Cardiac septum (tissue), 1 donor: ENCODE measurements at places on chromosomes 3 and 15.

DNA sequence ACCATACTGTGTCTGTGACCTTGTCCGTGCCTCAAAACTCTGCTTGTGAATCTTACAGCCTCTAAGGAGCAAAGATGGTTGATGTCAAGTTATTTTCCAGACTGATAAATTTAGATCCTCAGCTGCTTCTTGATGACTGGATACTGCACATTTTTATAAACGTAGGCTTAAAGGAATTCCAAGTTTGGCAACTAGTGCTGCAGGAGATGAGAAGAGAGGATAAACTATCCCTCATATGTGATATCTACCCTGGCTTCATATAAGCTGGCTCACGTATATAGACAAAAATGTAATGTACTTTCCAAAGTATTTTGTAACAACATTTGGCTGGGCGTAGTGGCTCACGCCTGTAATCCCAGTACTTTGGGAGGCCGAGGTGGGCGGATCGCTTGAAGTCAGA, 89.6 kb downstream of the GMPS start:
- no peak for DNase-seq

DNA sequence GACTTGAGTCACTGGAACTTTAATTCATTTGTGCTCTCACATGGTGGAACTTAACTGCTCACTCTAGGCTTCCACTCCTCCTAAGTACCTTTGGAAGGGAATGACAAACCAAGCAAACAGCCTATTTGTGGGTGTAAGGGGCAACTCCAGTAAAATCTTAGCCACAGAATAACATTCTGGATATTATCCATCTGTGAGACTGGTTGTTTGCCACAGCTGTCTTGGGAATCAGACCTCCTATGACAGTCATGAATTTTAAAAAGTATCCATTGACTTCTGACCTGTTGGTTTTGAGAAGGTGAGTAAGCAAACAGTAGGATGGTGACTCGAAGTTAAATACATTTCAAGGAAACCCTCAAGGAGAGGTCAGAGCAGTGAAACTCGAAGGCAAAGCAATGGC, 147.3 kb upstream of the CDIN1 start:
- DNase-seq: no peak

GRCh38 chr3:6560259-6560658, 300.7 kb upstream of the GRM7 start:
- DNase-seq: no peak

- no peak for DNase-seq
These were observed 95.2 kb downstream of the SEMA6D start for GRCh38 chr15:47812470-47812999.
